ENCODE measurements at places on chromosomes 5 and 9.

GRCh38 chr9:8329561-8330283 is 530.1 kb upstream of the DMAC1 start:
- no peak for DNase-seq

DNA sequence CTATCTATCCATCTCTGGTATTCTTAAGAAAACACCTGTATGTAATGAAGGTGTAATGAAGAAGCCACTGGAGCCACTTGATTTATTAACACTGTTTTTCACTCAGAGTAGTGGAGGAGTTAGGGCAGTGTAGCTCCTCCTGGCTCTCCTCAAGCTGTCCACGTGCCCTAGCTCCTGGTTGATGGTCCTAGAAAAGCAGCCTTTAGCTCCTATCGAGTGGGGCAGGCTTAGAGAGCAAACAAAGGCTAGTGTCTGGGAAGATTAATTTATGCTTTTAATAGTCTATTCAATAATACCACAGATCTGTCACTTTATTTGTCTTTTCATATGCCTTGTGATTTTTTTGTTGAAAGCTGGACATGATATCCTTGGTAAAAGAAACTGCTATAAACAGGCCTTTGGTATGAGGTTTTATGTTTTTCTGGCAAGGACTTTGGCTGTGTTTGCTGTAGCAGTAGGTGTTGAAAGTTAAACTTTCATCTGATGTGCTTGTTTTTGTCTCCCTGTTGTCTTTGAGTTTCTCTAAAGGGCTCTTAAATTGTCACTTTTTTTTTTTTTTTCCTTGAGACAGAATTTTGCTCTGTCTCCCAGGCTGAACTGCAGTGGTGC is 141.1 kb downstream of the GCNT1 start:
- DNase-seq = no peak

DNA sequence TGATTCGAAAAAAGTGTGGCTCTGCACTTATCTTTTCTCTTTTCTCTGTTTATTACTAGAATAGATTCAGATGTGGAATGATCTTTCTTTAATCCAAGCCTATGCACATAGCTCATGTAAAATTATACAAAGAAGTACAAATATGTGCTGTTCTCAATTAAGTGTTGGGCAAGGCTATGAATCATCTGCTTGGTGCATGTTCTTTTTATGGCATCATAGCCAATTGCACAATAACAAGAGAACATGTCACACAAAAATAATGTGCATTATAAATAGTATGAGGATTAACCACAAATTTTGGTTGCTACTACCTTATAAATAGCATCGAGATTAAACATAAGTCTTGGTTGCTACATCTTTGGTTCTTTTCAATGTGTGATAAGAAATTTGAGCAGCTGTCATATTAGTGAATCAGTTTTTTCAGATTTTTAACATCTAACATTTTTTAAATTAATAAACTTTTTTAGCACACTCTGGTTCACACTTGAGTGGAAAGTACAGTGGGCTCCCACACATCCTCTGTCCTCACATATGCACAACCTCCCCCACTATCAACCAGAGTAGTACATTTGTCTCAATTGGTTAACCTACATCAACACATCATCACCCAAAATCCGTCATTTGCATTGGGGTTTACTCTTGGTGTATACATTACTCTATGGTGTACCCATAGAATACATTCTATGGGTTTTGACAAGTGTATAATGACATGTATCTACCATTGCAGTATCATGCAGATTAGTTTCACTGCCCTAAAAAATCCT is 6.8 kb upstream of the RECK start:
- no peak for DNase-seq

GRCh38 chr5:28415791-28416443 is 1377.5 kb upstream of the CDH9 start:
- DNase-seq = no peak

GRCh38 chr9:15785584-15785983 is 232.7 kb downstream of the CCDC171 start:
- DNase-seq = no peak

DNA sequence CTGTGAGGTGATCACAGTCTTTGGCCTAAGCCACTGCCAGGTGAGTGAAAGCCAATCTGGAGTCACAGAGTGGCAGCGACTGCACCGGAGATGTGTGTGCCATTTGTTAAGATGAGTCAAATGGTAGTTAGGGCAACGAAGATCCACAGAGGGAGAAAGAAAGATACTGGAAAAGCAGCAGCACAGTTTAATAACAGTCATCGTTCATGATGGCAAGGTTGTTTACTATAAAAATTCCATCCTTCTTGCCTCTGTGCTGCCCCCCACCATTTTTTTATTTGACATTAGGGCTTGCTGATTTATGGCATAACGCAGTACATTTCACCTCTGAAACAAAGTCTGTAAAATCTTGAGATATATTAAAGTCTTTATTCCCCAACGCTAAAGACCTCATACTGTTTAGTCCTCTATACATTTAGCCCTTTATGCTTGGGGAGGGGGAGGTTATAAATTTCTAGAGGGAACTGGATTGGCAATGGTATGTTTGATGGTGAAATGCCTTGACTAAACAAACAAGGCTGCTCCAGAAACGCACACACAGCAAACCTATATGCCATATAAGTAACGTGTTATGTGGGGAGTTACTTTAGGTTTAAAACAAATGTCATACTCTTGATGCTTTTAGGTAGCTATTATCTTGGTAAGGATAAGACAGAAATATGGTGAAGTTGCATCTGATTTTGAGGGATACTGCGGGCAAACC is 55.8 kb upstream of the ABL1 start:
- no peak for DNase-seq

DNA sequence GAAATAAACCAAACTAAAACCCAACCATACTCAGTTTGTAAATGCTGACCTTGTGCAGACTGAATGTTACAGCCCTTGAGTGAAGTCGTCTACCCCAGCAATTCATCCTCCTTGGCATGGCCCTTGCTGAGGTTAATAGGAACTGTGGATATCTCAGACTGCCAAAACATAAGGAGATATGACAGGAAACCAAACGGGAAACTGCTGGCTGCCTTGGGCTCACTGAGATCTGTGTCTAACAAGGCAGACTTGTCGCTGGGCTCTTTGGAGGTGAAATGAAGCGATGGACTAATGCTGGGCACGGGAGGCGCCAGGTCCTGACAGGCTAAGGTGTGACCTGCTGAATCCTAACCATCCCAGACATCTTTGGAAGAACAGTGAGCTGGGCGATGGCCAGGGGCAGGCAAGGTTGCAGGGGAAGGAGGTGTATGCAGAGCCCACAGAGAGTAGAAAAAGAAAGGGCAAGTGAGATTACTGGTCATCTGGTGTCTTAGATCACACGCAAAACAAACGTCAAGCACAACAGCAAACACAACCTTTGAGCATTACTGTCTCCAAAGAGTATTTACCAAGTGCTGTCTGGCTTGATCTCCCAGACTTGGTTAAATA is 44.6 kb upstream of the ALDH1A1 start:
- DNase-seq = no peak

Measured in NCI-H1436 treated with DMSO at 0.1 percent for 48 hours (cell line).